SK-N-SH (cell line): ENCODE measurements at places on chromosomes 13 and 19. TPM values are rescaled to one million over a fixed set of nuclear protein-coding genes. Genes with fewer than 3 reads are reported as not detected.

The DENND1C gene
- 0.05 and 0.11 TPM in 2 replicates for polyA plus RNA-seq

- DNase-seq = no peak
- no peaks in the 10 kb centered on the region for H3K27me3 ChIP-seq
- H3K4me3 ChIP-seq = no peak overlapping the region
- no peaks in the 10 kb centered on the region for H3K4me1 ChIP-seq
Measured at GRCh38 chr13:33483471-33483870, 197.9 kb upstream of the STARD13 start.

DNA sequence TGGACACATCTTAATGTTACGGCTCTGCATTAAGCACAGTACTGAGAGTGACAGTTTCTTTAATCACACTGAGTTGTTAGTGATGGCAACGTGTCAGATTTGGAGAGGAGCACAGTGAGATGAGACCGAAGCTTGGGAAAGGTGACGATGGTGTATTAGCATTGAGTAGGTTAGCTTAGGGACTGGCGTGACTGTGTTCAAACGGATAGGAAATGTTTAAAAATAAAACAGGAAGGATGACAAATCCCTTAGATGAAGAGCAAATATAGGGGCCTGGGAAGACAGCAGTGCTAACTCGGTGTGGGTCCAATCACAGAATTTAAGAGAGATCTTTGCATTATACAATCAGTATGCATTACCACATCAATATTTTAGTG, 384.3 kb downstream of the HS6ST3 start:
- no peaks in the 10 kb centered on the region for H3K4me1 ChIP-seq
- H3K36me3 ChIP-seq = no peaks in the 10 kb centered on the region
- no peaks in the 10 kb centered on the region for H3K27me3 ChIP-seq
- H3K4me3 ChIP-seq = no peak overlapping the region
- H3K27ac ChIP-seq = no peak overlapping the region
- no peak for DNase-seq

GRCh38 chr19:51040151-51040550, 5.3 kb upstream of the KLK12 start:
- H3K4me1 ChIP-seq = no peaks in the 10 kb centered on the region
- DNase-seq = no peak
- no peak overlapping the region for H3K27ac ChIP-seq
- H3K36me3 ChIP-seq = no peaks in the 10 kb centered on the region
- peaks cover 21% of the 10 kb centered on the region; the same call in 1 of the 2 replicates for H3K27me3 ChIP-seq

DNA sequence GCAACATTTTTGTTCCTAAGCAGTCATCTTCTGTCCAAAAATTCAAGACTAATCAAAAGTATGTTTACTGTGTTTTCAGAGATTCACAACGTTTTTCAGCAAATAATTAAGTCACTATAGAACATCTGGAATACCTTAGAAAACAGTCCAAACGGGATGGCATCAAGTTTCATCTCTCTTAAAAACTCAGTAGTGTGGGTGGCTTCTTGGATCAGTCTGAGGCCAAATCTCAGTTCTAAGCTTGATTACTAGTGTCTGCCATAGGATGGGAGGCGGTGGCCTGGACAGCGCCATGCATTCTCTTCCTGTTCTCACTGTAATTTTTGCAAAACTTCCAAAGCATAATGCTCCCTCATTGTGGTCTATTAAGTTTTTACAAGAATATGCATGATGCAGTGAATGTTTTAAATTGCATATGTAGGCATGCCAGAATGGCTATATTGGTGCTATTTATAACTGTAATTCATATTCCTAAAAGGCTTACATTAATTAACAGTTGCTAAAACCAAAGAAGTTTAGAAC, 37.1 kb downstream of the ANKRD10 start:
- H3K4me1 ChIP-seq = peaks cover 12% of the 10 kb centered on the region; the same call in 1 of the 2 replicates
- H3K4me3 ChIP-seq = no peak overlapping the region
- DNase-seq = no peak
- H3K27ac ChIP-seq = no peak overlapping the region
- H3K27me3 ChIP-seq = no peaks in the 10 kb centered on the region
- H3K36me3 ChIP-seq = no peaks in the 10 kb centered on the region

GRCh38 chr19:2481466-2481865, 5.5 kb downstream of the GADD45B start:
- no peak overlapping the region for H3K4me3 ChIP-seq
- H3K27me3 ChIP-seq = no peaks in the 10 kb centered on the region
- peaks cover 5% of the 10 kb centered on the region for H3K36me3 ChIP-seq
- H3K27ac ChIP-seq = no peak overlapping the region
- H3K4me1 ChIP-seq = peaks cover 13% of the 10 kb centered on the region; the same call in 1 of the 2 replicates

DNA sequence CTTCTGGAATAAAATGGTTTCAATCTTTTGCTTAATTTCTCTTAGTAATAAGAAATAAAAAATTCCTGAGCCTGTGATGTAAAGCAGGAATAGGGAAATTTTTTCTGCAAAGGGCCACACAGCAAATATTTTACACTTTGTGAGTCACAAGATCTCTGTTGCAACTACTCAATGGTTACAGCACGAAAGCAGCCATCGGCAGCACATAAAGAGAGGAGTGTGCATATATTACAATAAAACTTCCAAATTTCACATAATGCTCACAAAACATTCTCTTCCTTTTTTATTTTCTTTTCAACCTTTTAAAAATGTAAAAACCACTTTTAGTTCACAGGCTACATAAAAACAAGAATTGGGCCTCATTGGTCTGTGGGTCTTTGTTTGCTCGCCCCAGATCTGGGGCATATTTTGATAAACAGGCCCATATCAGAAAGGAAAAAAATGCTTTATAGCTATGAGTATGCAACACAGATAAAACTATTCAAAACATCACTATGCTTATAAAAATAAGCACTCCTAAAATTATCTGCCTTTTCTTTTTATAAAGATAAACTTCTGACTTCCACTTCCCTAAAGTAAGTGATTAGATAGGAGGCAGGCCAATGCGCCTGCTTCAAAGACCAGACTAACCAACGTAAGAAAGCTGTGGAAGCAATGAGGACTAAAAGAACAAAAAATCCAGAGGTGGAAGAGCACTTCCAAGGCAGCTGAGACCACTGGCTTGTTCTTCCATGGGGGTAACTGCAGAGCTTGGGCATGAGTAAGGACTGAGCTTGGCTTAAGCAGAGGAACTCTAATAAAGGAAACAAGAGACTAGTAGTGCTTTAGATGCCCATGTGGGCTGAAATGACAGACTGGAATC, 26.5 kb downstream of the MYCBP2 start:
- DNase-seq = no peak
- no peaks in the 10 kb centered on the region for H3K27me3 ChIP-seq
- peak overlapping the region; percentile 28; the same call in 1 of the 2 replicates for H3K27ac ChIP-seq
- H3K36me3 ChIP-seq = 0 out of 2 replicates have a peak, but pooled peaks cover 2% of the 10 kb centered on the region

DNA sequence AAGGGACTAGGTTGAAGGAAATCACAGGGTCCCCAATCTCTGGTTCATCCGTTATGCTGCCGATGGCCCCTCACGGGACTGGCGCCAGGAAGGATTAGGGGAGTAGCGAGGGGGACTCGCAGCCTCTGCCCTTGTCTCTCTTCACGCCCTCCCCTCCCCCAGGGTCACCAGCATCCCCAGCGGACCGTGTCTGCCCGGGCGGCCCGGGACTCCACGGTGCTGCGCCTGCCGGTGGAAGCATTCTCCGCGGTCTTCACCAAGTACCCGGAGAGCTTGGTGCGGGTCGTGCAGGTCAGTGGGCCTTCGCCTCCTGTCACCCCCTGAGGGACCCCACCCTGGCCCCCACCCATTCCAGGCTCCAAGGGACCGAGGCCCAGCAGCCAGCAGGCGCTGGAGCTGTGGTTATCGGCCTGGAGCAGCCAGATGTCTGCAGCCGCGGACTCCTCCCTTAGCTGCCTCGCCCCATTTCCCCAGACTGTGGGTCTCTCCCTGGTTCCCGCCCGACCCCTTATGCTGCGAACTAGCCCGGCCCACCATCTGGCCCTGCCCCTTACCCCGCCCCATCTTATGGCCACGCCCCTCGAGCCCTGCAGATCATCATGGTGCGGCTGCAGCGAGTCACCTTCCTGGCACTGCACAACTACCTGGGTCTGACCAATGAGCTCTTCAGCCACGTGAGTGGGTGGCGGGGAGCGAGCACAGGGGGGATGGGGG, 5.4 kb downstream of the PNPLA6 start:
- H3K36me3 ChIP-seq = peaks cover 40% of the 10 kb centered on the region; the same call in 1 of the 2 replicates
- H3K4me1 ChIP-seq = peaks cover 4% of the 10 kb centered on the region; the same call in 1 of the 2 replicates
- no peak overlapping the region for H3K4me3 ChIP-seq
- no peaks in the 10 kb centered on the region for H3K27me3 ChIP-seq
- peak; percentile 73 for DNase-seq

The CYP2A7 gene
- not detected in 2 replicates for polyA plus RNA-seq

DNA sequence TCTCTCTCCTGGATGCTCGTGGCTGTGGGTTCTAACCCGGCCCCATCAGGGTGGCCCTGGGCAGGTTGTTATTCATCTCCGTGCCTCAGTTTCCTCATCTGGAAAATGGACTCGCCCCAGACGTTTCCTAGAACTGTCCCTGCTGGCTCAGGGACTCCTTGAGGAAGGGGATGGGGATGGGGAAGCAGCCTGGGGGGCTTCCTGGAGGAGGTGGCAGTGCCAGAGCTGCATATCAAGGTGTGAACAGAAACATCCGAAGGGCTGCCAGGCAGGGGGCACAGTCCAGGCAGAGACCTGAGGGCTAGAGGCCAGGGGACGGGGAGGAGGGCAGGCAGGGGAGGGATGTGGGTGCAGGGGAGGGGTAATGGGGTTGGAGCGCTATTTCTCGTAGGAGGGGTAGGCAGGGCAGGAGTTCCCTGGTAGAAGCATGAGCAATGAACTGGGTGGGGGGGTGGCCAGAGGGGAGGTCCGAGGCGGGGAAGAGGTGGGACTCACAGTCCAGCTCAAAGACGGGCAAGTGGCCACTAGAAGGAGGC, 3.6 kb upstream of the ELANE start:
- H3K36me3 ChIP-seq = no peaks in the 10 kb centered on the region
- H3K27ac ChIP-seq = no peak overlapping the region
- DNase-seq = no peak
- no peak overlapping the region for H3K4me3 ChIP-seq
- H3K4me1 ChIP-seq = no peaks in the 10 kb centered on the region

GRCh38 chr19:49704888-49705642, 14.1 kb downstream of the CPT1C start:
- no peak overlapping the region for H3K27ac ChIP-seq
- H3K36me3 ChIP-seq = peaks cover 24% of the 10 kb centered on the region; the same call in 1 of the 2 replicates
- H3K27me3 ChIP-seq = no peaks in the 10 kb centered on the region
- no peak overlapping the region for H3K4me3 ChIP-seq
- H3K4me1 ChIP-seq = no peaks in the 10 kb centered on the region

The ZNF726 gene
- 3.4 and 4.3 TPM in 2 replicates for polyA plus RNA-seq

GRCh38 chr19:18603255-18603957, 3.2 kb downstream of the CRLF1 start:
- H3K27me3 ChIP-seq = peaks cover 31% of the 10 kb centered on the region
- peak; percentile 78 for DNase-seq
- H3K36me3 ChIP-seq = no peaks in the 10 kb centered on the region
- no peaks in the 10 kb centered on the region for H3K4me1 ChIP-seq
- no peak overlapping the region for H3K27ac ChIP-seq
- H3K4me3 ChIP-seq = no peak overlapping the region

DNA sequence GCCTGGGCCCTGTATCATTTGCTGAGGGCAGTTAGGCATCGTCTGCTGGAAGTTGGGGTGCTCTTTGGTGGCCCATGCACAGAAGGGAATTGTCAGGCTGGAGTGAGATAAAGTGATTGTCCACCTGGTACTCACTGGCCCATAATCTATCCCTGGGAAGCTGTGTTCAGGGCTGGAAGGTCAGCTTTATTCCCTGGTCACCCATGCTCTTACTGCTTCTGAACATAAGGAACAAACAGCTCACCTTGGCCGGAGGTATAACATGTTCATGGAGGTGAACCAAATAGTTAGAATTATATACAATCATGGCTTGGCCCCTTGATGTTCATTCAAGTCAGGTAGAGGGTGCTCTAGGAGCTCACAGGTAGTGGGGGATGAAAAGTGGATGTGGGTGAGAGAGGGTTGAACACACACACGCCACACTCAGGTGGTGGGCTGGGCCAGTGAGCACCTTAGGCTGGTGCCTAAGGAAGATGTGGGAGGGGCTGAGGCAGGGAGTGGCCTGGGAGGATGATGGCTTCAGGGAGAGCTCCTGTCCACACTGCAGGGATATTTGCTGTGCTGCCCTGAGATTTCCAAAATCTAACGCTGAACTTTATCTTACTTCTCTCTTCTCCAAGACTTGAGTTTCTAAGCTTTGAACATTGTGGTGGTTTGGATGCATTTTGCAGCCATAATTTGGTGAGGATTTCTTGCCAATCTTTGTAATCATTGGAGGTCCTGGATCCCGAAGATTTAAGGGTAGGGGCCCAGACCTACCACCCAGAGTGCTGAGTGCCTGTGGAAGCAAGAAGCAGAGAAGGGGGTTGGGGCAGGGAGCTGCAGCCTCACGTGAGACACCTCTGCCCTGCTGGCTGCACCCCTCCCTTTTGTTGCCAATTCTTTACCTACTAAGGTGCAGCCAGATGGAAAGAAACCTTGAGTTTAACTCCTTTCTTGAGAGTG, 420.6 kb downstream of the ZNF536 start:
- H3K4me3 ChIP-seq = no peak overlapping the region
- no peaks in the 10 kb centered on the region for H3K4me1 ChIP-seq
- H3K27me3 ChIP-seq = no peaks in the 10 kb centered on the region

GRCh38 chr19:38946229-38947010, 15.7 kb downstream of the MRPS12 start:
- no peak overlapping the region for H3K4me3 ChIP-seq
- H3K4me1 ChIP-seq = peaks cover 4% of the 10 kb centered on the region; the same call in 1 of the 2 replicates
- no peak for DNase-seq
- H3K27ac ChIP-seq = no peak overlapping the region

DNA sequence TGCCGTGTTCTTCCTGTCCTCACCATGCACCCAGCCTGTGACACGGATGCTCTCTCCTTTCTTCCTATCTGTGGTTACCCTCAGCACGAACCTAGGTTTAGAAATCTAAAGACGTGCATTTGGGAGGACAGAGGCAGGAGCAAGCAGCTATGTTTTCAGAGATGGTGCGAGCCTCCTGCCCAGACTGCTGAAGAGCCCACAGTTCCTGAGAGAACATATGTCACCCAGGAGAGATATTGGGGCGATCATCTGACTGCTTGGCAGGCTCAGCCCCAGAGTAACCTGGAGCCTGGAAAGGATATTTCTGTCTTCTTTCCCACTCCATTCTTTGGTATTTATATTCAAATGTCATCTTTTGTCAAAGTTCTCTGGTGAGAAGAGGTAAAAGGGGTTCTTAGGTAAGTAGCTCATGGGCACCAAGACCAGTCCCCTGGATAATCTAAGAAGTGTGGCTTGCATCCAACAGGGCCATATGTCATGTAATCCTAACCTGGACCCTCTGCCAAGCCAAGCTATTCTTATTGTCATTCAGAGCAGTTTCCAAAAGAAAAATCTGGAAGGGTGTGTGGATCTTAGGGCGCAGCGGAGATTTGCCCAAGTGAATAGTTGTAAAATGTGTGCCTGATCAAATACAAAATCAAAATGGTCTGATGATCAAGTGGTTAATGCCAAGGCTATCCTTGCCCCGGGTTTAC, 59.5 kb downstream of the FGF9 start:
- H3K27me3 ChIP-seq = no peaks in the 10 kb centered on the region; the same call in 1 of the 2 replicates
- no peak overlapping the region for H3K27ac ChIP-seq
- no peak overlapping the region for H3K4me3 ChIP-seq
- H3K4me1 ChIP-seq = no peaks in the 10 kb centered on the region
- no peak for DNase-seq

GRCh38 chr19:39946532-39946931, 12.1 kb upstream of the FCGBP start:
- no peak overlapping the region for H3K27ac ChIP-seq
- H3K36me3 ChIP-seq = no peaks in the 10 kb centered on the region
- DNase-seq = no peak
- no peaks in the 10 kb centered on the region; the same call in 1 of the 2 replicates for H3K4me1 ChIP-seq
- no peak overlapping the region for H3K4me3 ChIP-seq

The OR4F17 gene
- polyA plus RNA-seq = not detected in 2 replicates

The ATP1A3 gene
- polyA plus RNA-seq = 0.75 and 0.77 TPM in 2 replicates

- no peak overlapping the region for H3K27ac ChIP-seq
- no peak overlapping the region for H3K4me3 ChIP-seq
- no peaks in the 10 kb centered on the region; the same call in 1 of the 2 replicates for H3K4me1 ChIP-seq
- H3K27me3 ChIP-seq = no peaks in the 10 kb centered on the region
- no peaks in the 10 kb centered on the region for H3K36me3 ChIP-seq
Measured at GRCh38 chr13:113043931-113044330, 61.7 kb upstream of the F7 start.
